Ecto neural progenitor cell (in vitro differentiated cells): ENCODE measurements at places on chromosomes 3 and 15.

DNA sequence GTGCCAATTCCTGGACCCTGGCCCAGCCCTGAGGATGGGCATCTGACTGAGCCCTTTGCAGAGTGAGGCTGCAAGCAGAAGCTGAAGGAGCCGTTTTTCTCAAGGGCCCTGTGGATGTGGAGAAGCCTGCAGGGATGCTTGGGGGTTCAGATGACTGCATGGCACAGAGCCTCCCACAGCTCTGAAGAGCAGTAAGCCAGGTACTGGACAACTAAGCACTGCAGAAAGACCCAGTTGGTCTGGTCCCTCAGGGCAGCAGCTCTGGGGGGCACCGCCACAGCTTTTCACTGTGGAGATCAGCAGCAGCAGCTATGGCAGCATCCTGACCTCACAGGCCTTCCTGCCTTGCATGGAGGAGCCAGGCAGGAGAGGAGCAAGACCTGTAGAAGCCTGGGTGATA, 67.6 kb downstream of the CRYGS start:
- DNase-seq = no peak

GRCh38 chr3:175200391-175201095, 341.4 kb downstream of the NAALADL2 start:
- DNase-seq = no peak

DNA sequence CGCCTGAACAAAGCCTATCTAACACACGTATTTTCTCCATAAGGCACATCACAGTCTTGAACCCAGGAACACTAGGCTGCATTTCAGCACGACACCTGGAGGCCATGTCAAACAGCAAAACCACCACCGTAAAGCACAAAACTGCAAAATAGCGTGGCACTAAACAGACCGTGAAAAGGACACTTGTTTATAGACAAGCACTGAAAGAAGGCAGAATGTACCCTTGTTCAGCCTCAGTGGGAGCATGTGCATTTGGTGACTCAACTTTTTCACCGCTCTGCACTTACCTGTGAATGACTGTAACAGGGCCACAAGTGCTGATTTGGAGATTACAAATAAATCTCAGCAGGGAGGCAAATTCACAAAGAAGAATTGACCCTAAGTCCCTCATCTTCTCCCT, 80.8 kb downstream of the ISG20 start:
- no peak for DNase-seq

GRCh38 chr3:49793486-49794085, 6.1 kb downstream of the CDHR4 start:
- no peak for DNase-seq

GRCh38 chr3:151226825-151227224, 23.8 kb upstream of the GPR171 start:
- no peak for DNase-seq

DNA sequence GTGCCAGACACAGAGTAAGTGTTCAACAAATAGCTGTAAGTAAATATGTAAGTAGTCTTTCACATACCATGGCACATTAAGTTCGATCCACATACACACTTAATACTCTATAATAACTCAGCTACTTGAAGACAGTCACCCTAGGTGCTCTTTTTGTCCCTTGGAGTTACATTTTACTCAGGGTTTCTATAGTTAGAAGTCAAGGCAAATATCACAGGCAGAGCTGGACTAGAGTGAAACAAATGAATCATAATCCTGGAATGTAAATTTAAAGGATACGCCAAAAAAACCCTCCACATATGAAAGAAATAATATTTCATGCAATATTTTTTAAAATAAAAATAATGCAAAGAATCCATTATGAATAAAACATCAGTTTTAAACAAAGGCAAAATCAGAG, 461.8 kb downstream of the MAGI1 start:
- DNase-seq = no peak

GRCh38 chr3:30311781-30312180, 294.6 kb upstream of the TGFBR2 start:
- DNase-seq = no peak

- no peak for DNase-seq
These were observed 20.5 kb downstream of the MYO1E start for GRCh38 chr15:59352189-59352588.

GRCh38 chr15:40582726-40583246, 11.3 kb upstream of the KNL1 start:
- DNase-seq = no peak

DNA sequence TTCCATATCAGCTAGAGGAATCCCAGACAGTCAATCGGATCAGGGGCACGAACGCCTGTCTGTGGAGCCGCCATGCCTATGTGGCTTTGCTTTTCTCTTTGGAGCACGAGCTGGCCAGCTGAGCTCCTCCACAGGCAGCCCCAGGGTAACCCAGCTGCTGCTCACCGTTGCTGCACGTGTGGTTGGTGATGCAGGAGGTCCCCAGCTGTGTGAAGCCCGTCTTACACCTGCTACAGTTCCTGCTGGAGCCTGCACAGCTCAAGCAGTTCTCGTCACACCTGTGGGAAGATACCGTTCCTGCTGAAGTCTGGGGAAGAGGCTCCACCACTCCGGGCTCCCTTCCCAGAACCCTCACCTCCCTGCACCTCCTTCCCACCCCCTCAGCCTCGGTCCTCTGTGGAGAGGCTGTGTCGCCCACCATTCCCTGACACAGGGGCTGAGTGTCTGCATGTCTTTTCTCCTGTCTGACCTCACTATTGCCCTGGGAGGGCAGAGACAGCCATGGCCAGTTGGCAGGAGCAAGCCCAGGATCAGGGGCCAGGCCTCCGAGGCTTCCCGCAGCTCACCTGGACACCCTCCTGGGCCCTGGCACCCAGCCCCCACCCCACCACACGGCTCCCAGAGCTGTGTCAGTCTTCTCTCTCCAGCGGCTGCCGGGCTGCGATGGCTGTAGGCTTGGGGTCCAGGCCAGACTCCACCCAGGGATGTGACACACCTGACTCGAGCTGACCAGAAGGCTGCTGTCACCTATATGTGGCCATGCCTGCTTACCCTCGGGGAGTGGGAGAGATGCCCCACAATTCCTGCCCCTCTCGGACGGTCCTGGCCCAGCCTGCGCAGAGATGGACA, 12.2 kb upstream of the SNRPA1 start:
- DNase-seq = peak; percentile 26

DNA sequence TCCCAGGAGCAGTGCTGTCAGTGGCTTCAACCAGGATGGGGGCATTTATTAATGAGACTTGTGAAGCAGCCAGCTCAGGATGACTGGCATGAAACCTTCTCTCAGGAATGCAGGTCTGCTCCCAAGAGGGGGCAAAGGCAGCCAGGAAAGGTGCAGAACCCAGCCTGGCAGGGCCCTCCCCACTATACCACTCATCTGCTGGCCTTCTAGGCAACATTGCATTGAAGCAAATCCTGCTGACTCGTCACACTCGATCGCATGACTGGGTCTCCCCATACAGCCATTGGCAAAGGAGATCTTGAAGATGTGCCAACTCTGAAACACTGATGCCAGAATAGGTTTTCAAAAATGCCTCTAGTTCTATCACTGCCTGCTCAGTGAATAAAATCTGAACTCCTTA, 65.7 kb upstream of the CMTM7 start:
- no peak for DNase-seq
